Fibroblast of skin of right quadriceps (primary cell): ENCODE measurements at places on chromosomes 7 and 10.

DNA sequence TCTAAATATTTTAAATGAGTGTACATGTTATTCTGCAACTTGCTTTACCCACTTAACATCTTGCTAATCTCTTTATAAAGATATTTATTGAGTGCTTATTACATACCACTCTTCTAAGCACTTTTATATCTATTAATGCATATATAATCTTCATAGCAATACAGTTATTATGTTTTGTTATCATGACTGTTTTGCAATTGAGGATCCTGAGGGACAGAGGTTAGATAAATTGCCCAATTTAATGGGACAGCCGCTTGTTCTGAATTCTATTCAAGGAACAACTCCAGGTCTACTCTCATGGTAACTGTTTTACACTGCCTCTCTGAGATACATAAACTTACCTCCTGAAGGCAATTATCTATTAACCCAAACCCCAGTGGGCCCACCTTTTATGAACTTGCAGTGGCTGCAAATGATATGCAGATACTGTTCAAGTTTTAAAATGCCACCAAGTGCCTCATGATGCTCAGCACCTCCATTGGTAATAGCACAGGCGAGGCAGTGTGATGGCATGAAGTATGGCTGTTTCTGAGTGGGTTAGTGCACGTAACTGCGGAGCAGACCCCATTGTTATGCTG lies 60.5 kb downstream of the PON1 start:
- no peak for DNase-seq

GRCh38 chr7:106236065-106236464 lies 48.7 kb downstream of the NAMPT start:
- no peak for DNase-seq

GRCh38 chr7:135801877-135802276 lies 53.3 kb upstream of the FAM180A start:
- DNase-seq, result no peak

DNA sequence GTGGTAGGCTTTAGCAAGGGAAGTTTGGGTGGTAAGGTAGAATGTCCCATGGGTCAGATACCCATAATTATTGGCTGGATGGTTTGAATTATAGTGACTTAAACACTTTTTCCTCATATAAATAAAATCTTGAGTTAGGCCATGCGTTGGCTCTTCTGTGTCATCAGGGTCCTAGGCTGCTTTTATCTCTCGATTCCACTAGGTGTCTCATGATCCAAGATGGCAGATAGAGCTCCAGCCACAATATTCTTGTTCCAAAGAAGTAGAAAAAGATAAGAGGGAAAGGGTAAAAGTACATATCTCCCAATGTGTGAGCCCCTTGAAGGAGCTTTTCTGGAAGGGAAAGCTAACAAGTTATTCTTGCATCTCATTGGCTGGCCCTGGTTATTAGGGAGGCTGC lies 144.7 kb downstream of the GRK5 start:
- DNase-seq, result no peak

GRCh38 chr10:3959370-3960325 lies 174.6 kb upstream of the KLF6 start:
- DNase-seq, result no peak

DNA sequence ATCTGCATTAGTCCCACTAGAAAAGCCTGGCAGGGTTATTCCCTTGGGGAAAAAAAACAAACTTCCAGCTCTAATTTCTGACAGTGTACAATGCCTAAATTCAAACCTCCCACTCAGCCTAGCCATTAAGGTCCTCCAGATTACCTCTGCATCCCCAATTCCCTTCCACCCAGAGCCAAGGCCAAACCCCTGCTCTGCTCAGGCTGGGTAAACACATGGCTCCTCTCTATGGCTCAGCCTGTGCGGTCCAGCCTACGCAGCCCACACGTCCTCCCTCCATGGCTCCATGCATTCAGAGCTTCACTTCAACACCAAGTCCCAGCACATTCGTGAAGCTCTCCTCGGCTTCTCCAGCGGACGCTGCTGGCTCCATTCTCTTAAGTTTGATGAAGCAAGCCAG lies 5.2 kb downstream of the DLG5 start:
- DNase-seq, result no peak

- DNase-seq, result peak; percentile 81
Observed at GRCh38 chr7:32958046-32959025, 1.1 kb downstream of the FKBP9 start.

GRCh38 chr10:59245686-59246085 lies 69.2 kb downstream of the PHYHIPL start:
- DNase-seq, result no peak

DNA sequence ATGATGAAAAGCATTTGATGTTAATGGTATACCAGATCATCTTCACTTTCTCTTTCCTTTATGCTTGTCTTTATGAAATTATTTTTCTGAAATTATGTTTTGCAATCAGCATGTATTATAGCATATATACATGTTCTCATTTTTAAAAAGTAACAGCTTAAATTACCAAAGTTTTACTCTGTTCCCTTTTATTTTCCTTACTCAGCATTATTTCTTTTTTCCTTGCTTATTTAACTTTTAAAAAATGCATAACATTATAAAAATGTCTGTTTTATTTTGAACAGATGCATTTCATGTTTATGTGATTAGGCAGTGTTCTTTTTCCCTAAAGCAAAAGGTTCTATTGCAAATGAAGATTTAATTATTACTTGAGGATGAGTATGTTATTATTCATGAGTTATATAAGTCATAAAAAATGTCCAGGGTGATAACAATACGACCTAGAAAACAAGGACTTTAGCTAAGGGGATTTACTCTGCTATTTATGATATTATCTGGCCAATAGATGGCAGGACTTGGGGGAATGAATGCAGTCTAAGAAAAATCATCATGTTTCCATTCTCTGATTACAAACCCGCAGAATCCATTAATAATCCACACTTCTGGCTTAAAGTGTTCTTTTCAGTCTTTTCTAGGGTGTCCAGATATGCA lies 38.5 kb downstream of the CABCOCO1 start:
- DNase-seq, result no peak

GRCh38 chr10:132500781-132501415 lies 36.7 kb upstream of the INPP5A start:
- DNase-seq, result no peak

DNA sequence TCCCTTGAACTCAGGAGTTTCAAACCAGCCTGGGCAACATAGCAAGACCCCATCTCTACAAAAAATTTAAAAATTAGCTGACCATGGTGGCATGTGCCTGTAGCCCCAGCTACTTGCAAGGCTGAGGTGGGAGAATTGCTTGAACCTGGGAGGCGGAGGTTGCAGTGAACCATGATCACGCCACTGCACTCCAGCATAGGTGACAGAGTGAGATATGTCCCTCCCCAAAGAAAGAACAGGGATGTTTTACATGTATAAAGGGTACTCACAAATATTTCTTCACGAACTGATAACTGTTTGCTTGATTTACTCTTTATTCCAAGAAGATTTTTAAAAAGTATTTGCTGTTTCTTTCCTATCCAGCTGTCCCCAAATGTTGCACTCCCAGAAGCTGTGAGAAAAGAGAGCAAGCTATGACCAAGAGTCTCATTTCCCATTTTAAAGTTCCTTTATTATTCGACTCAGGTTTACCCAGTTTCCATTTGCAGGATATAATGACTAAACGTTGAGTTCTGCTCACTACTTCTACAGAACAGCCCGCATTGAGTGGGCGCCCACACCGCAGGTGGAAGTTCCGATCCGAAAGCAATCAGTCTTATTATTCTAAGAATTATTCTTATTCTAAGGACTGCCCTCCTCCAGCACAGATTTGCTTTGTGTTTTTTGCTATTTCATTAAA lies 90.7 kb downstream of the APBB1IP start:
- DNase-seq, result no peak

DNA sequence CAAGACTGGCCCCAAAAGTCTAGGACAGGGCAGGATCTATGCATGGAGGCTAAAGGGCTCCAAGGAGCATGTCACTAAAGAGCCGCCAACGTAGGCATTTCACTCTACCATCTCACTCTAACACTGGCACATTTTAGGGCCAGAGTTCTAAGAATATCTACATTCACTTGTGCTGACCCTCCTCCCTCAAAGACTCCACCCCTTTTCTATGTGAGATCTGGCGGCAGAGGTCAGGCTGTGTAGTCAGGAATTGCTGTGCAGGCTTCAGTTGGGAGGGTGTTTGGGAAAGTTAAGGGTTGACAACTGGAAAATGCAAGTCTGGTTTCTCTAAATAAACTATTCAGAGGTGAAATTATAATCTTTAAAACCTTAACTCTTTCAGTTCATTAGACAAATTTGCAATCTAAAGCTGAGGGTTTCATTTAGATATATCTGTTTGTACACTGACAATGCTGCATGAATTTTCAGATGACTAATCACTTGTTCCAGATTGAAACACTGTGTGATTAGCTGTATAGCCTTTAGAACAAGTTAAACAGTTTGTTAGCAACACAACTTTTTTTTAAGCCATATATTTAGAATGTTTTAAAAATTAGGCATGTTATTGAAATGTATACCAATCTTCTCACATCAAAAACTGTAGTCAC lies 18.2 kb downstream of the LMOD2 start:
- DNase-seq, result no peak

DNA sequence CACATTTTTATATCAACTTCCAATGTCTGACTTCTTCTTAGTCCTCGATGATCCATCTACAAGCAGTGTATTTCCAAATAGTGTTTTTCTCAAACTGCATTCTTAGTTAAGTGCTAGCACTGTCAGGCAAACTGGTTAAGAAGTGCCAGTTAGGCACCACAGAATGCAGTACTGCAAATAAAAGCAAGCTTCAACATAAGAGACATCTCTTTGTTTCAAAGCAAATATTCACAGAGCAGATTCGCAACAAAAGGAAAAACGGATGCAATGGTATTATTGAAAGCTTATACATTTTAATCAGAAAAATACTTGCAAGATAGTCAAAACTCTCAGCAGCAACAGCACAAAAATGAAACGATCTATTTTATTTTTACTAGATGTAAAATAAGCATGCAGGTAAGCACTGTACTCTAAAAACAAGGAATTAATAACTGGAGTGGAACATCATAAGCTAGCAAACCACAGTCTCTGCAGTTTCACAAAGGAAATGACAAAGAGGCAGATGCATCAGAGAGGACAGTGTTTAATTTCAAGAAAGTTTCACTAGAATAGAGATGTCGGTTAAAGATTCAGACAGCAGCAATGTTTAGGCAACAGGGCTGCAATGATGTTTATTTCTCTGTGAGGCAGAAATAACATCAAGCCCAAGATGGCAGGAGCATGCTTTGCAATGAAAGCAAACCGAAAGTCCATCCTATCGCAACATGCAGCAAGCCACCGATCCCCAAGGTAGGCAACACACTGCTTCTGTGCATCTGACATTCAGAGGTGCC lies 82.0 kb downstream of the FGFR2 start:
- no peak for DNase-seq
